ENCODE measurements at places on chromosomes 4 and X.

DNA sequence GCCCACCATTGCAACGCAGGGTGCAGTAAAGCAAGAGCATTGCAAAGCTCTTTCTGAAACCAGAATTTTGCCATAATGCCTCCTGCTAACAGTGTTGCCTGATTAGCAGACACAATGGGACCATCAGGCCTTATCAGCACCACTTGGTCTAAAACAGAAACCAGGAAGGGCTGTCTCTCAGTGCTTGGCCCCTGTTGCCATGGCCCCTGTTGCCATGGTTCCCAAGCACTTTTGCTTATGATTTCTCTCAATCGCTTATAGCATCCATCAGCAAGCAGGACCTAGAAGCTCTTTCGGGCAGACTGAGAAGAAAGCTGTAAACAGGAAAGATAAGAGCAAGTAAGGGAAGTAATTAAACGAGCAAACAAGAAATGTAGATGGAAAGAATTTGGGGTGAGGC lies 36.8 kb downstream of the RTL5 start:
- H3K4me3 ChIP-seq = no peak overlapping the region
- H3K36me3 ChIP-seq = no peaks in the 10 kb centered on the region
- no peaks in the 10 kb centered on the region for H3K4me1 ChIP-seq
- no peak for DNase-seq
- H3K27me3 ChIP-seq = no peaks in the 10 kb centered on the region

GRCh38 chr4:5110901-5111300 lies 59.6 kb downstream of the STK32B start:
- H3K27ac ChIP-seq = no peak overlapping the region
- H3K4me1 ChIP-seq = no peaks in the 10 kb centered on the region
- DNase-seq = no peak
- no peak overlapping the region for H3K4me3 ChIP-seq
- H3K36me3 ChIP-seq = no peaks in the 10 kb centered on the region

- DNase-seq = no peak
- no peak overlapping the region for H3K4me3 ChIP-seq
- no peaks in the 10 kb centered on the region for H3K27me3 ChIP-seq
- no peaks in the 10 kb centered on the region for H3K4me1 ChIP-seq
- no peaks in the 10 kb centered on the region for H3K36me3 ChIP-seq
Observed at GRCh38 chr4:33980361-33980760, 2264.0 kb downstream of the ARAP2 start.

DNA sequence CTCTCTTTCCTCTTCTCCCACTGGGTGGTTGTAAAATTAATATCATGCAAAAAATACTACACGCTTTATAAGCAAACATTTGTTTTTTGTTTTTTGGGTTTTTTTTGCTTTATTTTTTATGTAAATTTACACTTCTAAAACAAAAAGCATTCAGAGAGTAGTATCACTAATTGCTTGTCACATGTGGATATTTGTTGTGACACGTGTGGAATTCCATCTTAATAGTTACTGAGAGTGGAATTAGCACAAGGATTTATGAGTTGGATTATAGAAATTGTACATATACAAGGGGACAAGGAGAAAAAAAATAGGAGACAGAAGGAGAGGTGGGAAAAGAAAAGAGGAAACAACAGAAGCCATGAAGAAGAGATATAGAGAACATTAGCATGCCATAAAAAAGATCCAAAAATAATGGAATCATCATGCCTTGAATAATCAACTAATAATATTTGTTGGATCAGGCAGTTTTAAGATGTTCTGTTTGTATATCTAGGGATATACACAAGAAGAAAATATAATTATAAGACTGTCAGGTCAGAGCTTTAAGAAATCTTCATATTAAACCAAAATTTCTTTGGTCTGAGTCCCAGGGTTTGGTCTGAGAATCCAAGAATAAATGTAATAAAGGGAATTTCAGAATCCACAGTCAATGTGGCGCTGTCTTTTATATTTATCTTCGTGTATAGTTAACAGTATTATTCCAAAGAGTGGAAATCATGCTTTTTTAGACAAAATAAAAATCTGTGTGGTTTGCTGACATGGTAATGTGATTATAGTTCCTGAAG lies 98.5 kb upstream of the INTU start:
- H3K27ac ChIP-seq = no peak overlapping the region
- H3K27me3 ChIP-seq = no peaks in the 10 kb centered on the region
- peaks cover 2% of the 10 kb centered on the region for H3K4me1 ChIP-seq
- H3K36me3 ChIP-seq = no peaks in the 10 kb centered on the region
- H3K4me3 ChIP-seq = no peak overlapping the region
- no peak for DNase-seq

- no peaks in the 10 kb centered on the region for H3K36me3 ChIP-seq
- no peaks in the 10 kb centered on the region for H3K27me3 ChIP-seq
- no peak for DNase-seq
- H3K4me1 ChIP-seq = no peaks in the 10 kb centered on the region
- H3K4me3 ChIP-seq = no peak overlapping the region
Observed at GRCh38 chr4:136748773-136749172, 783.5 kb downstream of the PCDH18 start.

DNA sequence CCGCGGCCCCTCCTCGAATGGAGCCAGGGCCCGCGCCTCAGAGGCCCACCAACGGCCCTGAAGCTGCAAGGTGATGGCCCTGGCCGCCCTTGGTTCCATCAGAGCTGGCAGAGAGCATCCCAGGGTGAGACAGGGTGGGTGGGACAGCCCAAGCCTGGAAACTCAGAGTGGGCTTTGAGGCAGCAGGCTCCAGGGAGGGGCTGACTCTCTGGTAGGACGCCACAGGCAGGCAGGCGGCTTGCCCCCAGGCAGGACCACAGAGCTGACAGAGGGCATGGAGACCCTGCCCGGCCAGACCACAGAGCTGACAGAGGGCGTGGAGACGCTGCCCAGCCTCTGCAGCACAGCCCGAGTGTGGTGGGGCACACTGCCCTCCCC lies 4.8 kb downstream of the MYL5 start:
- no peak overlapping the region for H3K27ac ChIP-seq
- H3K36me3 ChIP-seq = no peaks in the 10 kb centered on the region
- H3K4me1 ChIP-seq = peaks cover 12% of the 10 kb centered on the region
- no peaks in the 10 kb centered on the region for H3K27me3 ChIP-seq
- no peak for DNase-seq
- H3K4me3 ChIP-seq = no peak overlapping the region

DNA sequence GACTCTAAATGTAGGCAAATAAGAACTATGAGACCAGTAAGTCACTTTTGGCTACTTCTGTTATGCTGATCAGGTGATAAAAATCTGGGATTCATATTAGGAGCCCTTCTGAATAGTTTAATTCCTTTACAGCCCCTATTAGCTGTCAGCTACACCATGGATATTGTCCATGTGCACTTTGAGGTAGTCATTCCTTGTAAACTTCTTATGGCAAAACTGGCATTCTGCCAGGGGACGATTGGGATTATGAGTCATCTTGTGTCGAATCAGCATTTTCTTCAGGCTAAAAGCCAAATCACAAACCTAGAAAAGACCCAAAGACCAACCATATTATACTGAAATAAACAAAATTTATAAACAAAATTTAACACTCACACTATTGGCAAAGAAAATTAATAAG lies 227.6 kb downstream of the PRDM5 start:
- H3K36me3 ChIP-seq = no peaks in the 10 kb centered on the region
- DNase-seq = no peak
- H3K27ac ChIP-seq = no peak overlapping the region

DNA sequence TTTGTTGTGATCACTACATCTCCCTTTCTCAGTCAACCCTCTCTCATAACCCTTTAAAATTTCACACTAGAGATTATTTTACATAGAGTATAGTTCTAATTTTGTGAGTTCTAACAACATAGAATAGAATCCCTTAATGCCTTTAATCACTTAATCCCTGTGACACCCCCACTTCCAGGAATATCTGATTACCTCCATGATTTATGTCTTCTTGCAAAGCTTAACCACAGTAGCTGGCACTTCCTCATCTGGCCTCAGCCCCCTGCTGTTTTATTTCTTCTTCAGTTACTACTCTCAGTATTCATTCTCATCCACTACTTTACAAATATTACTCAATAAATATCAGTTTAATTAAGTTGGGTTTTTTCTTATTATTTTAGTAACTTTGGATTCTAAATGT lies 340.9 kb downstream of the CENPC start:
- no peaks in the 10 kb centered on the region for H3K4me1 ChIP-seq
- no peaks in the 10 kb centered on the region for H3K36me3 ChIP-seq
- no peak overlapping the region for H3K27ac ChIP-seq

DNA sequence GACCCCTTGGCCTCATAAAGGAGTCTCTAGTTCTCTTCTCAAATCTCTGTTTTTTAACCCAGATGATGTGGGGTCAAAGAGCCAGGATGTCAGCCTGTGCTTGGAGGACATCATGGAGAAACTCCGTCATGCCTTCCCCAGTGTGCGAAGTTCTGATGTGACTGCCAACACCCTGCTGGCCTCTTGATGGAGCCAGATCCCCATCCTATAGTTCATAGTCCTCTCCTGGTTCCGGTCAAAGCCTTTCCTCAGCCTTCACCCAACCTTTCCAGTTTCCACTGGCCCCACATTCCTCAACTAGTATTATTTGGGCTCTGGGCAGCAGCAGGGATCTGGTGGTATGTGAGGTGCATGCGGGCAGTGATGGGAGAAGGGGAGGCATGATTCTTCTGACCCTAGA lies 30.7 kb downstream of the TAF7L start:
- H3K27ac ChIP-seq = no peak overlapping the region
- no peak overlapping the region for H3K4me3 ChIP-seq
- no peak for DNase-seq
- H3K4me1 ChIP-seq = no peaks in the 10 kb centered on the region
- no peaks in the 10 kb centered on the region for H3K36me3 ChIP-seq
- no peaks in the 10 kb centered on the region for H3K27me3 ChIP-seq

- no peak for DNase-seq
- H3K4me3 ChIP-seq = no peak overlapping the region
- no peaks in the 10 kb centered on the region for H3K36me3 ChIP-seq
- H3K27me3 ChIP-seq = no peaks in the 10 kb centered on the region
Observed at GRCh38 chr4:40570348-40571077, 59.2 kb downstream of the RBM47 start.

DNA sequence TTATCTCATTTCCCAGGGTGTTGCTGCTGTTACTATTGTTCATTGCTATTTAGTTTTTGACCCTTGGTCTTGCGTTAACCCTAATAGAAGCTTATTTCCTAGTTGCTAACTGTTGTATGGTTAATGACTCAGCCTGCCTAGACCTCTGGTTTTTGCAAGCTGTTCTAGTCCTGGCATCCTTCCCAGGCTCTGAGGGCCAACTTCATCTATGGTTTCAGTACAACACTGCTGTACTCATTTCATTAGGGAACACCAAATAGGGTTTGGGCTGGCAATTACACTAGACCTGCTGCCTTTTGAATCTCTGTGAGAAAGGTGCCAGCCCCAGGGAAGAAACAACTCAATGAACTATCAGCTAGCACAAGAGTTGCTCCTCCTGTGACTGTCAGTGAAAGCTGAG lies 59.6 kb downstream of the DCX start:
- no peaks in the 10 kb centered on the region for H3K27me3 ChIP-seq
- no peak overlapping the region for H3K4me3 ChIP-seq
- H3K36me3 ChIP-seq = no peaks in the 10 kb centered on the region

DNA sequence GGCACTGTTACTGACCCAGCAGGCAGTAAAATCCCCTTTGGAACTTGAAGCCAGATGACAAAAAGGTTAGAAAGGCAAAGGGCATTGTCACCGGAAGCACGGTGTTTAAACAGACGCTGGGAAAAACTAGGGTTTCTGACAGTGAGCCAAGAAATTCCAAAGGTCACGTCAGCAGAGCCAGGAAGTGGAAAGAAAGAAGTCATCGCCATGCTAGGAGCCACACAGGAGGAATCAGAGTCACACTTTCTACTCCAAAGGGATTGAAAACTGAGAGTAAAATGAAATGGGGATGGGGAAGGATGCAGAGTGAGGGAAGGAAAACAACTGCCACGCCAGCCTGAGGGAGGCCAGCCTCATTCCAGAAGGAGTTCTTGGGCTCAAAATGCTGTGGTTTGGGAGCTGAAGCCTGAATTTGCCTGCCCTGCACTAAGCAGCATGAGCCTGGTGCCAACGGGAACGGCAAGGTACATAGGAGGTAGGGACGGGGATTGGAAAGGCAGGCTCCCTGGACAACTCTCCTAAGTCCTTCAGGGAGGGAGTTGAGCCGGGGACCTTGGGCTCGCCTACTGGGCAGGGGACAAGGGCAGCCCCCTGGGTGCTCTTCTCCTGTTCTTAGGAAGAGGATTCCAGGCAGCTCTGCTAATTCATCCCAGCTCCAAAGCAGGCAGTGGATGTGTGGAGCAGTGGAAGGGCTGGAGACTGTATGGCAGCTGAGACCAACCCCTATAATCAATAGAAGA lies 66.8 kb downstream of the SOWAHB start:
- no peak for DNase-seq
- no peaks in the 10 kb centered on the region for H3K36me3 ChIP-seq
- H3K4me3 ChIP-seq = no peak overlapping the region
- H3K27ac ChIP-seq = peak overlapping the region; percentile 27
- peaks cover 18% of the 10 kb centered on the region for H3K4me1 ChIP-seq

- H3K4me1 ChIP-seq = no peaks in the 10 kb centered on the region
- no peaks in the 10 kb centered on the region for H3K27me3 ChIP-seq
- H3K36me3 ChIP-seq = peaks cover 12% of the 10 kb centered on the region
- H3K27ac ChIP-seq = peak overlapping the region; percentile 55
- peak overlapping the region; percentile 79 for H3K4me3 ChIP-seq
- no peak for DNase-seq
Observed at GRCh38 chrX:155216940-155217440, 730 bp downstream of the VBP1 start.

DNA sequence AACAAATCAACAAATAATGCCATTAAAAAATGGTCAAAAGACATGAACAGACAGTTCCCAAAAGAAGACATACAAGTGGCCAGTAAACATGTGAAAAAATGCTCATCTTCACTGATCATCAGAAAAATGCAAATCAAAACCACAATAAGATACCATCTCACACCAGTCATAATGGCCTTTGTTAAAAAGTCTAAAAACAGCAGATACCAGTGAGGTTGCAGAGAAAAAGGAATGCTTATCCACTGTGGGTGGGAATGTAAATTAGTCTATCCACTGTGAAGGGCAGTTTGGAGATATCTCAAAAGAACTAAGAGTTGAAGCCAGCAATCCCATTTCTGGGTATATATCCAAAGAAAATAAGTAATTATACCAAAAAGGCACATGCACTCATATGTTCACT lies 668.1 kb upstream of the CPEB2 start:
- H3K27ac ChIP-seq = no peak overlapping the region
- no peaks in the 10 kb centered on the region for H3K27me3 ChIP-seq
- H3K4me3 ChIP-seq = no peak overlapping the region
- H3K4me1 ChIP-seq = peaks cover 19% of the 10 kb centered on the region
- DNase-seq = no peak

GRCh38 chrX:71056867-71057266 lies 11.3 kb downstream of the SNX12 start:
- no peaks in the 10 kb centered on the region for H3K4me1 ChIP-seq
- no peaks in the 10 kb centered on the region for H3K27me3 ChIP-seq
- no peak overlapping the region for H3K4me3 ChIP-seq
- DNase-seq = no peak

DNA sequence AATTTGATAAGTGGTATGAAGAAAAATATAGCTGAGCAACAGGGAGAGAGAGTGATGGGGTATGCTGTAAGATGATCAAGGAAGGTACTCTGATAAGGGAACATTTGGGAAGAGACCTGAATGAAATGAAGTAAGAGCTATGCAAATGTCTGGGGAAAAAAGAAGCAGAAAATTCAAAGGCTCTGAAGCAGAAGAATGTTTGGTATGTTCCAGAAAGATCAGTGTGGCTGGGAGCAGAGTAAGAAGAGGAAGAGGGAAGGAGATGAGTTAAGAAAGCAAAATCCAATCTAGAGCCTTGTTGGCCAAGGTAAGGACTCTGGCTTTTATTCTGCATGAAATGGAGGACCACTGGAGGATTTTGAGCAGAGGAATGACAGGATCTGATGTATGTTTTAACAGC lies 90.0 kb downstream of the AWAT2 start:
- H3K27me3 ChIP-seq = no peaks in the 10 kb centered on the region
- no peak for DNase-seq
- H3K4me3 ChIP-seq = no peak overlapping the region
- no peaks in the 10 kb centered on the region for H3K36me3 ChIP-seq
- no peak overlapping the region for H3K27ac ChIP-seq
